ENCODE measurements at places on chromosomes 16 and 17.

GRCh38 chr16:84207879-84208278, 16.9 kb downstream of the ADAD2 start:
- no peak for DNase-seq

GRCh38 chr17:70773258-70773657, 603.9 kb downstream of the KCNJ2 start:
- no peak for DNase-seq

- no peak for DNase-seq
Measured at GRCh38 chr16:86697715-86698114, 119.4 kb downstream of the FOXL1 start.

GRCh38 chr16:82156761-82157533, 13.1 kb downstream of the MPHOSPH6 start:
- DNase-seq, result no peak

GRCh38 chr16:31700530-31701388, 172.8 kb upstream of the ZNF267 start:
- peak; percentile 31 for DNase-seq

DNA sequence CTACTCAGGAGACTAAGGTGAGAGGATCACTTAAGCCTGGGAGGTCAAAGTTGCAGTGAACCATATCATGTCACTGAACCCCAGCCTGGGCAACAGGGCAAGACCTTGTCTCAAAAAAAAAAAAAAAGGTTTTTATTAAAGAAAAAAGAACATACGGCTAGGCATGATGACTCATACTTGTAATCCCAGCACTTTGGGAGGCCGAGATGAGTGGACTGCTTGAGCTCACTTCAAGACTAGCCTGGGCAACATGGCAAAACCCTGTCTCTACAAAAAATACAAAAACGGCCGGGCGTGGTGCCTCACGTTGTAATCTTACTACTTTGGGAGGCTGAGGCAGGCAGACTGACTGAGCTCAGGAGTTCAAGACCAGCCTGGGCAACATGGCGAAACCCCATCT, 38.4 kb downstream of the RANBP10 start:
- no peak for DNase-seq

DNA sequence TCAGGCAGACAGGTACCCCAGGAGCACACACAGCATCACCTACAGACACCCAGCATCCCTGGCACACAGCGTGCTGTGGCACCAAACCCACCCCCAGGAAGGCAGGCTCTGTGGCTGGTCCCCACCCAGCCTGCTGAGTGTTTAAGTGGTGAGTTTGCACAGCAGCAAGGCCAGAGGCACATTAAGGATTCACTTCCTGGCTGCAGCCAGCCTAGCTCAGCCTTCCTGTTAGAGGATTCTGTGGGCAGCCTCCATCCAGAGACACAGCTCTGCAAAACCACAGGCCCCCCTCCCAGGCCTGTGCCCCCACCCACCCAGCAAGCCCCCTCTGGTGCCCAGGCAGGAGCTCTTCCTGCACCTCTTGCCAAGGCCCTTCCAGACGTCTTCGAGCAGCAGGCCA, 36.1 kb upstream of the PHB1 start:
- DNase-seq, result no peak

DNA sequence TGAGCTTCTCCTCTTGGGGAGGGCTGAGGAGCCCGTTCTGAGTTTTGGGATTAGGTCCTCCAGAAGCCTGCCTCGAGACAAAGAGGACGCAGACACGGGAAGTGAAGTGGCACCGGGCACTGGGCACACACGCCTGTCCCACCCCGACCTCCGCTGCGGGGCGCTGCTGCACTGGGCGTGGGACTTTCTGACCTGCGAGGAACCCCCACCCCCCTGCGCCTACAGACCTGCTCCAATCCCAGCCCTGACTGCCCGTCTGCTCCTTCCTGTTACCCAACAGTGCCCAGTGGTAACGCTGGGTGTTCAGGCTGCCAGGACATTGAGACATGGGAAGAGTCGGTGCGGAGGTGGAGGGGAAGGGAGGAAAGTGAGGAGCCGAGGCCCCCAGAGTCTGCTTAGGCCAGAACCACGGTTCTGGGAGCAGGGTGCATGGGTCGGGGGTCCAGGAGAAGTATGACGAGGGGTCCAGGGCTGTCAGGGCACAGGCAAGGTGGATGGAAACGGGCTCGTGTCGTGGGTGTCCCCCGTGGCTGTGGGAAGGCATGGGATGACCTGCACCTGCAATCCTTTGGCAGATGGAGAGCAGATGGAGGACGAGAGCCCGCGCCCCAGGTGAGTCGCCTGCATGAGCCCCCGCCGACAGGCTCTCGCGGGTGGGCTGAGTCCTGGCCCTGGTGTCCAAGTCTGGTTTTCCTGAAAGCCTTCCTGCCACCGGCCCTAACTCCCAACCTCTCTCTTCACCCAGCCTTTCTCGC, 112.0 kb upstream of the CREBBP start:
- DNase-seq, result no peak

DNA sequence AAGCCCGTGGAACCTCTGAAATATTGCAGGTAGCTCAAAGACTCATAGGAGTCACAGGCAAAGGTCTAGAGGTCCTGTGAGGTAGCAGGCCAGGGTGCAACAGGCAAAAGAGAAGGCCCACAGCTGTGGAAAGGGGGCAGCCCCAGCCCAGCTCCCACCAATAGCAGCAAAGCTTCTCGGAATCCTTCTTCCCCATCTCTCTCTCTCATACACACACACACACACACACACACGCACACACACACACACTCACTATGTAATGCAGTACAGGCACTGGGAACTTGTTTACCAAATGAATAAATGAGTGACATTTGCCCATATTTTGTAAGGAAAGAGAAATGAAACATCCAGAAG, 16.8 kb upstream of the SUPT4H1 start:
- DNase-seq, result no peak

GRCh38 chr17:57902800-57903759, 52.1 kb downstream of the CUEDC1 start:
- DNase-seq, result peak; percentile 57

GRCh38 chr17:60678118-60678444, 430 bp downstream of the BCAS3 start:
- no peak for DNase-seq

GRCh38 chr17:60630352-60630751, 30.4 kb downstream of the PPM1D start:
- DNase-seq, result no peak

DNA sequence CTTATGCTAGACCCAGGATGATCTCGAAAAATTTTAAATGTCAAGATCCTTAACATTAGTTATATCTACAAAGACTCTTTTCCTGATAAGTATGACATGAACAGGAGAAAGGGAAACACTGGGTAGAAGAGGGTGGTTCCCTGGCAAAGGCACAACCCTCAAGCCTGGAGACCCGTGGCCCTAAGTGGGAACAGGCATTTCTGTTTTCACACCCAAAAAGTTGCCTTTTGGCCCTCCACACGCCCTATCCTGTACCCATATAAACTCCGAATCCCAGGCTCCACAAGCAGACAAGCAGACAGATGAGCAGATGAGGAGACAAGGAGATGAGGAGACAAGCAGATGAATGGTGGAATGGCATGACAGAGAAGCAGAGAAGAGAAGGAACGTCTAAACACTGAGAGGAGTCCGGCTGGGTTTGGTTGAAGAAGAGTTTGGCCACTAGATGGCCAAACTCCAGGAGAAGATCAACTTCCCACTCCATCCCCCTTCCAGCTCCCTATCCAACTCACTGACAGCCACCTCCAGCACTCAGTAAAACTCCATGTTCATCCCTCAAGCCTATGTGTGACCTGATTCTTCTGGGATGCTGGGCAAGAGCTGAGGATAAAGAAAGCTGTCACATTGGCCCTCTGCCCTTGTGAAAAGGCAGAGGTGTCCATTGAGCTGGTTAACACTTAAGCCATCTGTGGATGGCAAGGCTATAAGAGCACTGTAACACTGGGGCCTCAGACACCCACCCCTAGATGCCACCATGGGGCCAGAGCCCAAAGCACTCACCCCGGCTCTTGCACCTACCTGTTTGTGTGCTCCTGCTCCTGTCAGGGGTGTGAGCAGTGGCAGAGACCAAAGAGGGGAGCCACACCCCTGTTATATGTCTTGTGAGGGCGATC, 139.6 kb upstream of the FAM20A start:
- no peak for DNase-seq

GRCh38 chr16:870856-871561, 70.5 kb upstream of the GNG13 start:
- DNase-seq, result no peak

DNA sequence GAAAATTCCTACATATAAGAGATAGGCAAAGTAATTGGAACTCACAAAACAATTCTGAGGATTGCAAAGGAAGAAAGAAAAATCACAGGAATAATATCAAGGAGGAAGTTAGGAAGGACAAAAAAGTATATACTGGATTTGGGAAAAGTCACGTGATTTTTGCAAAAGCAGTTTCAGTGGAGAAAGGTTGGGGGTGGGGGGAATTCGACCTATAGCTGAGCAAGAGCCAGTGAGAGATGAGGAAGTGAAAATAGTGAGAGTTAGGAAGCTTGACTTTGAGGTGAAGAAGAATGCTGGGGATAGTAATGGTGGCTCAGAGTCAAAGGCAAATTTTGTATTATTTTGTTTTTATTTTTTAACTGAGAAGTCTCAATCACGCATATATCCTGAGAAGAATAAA, 438.0 kb upstream of the PMFBP1 start:
- no peak for DNase-seq

DNA sequence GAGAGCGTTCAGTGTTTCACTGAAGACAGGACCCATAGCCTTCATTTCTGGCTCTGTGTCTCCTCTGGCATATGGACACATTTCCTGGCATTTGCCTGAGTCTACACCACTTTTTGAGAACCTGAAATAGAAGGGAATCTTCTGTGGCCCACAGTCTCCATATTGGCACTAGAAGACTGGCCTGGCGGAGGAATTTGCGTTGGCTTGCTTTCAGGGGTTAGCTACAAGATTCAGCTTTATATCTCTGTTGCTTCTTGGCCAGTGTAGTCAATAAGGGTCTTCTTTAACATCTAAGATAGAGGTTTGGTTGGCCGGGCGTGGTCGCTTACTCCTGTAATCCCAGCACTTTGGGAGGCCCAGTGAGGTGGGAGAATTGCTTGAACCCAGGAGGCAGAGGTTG, 12.8 kb upstream of the CLEC18C start:
- no peak for DNase-seq

GRCh38 chr16:25692351-25692741, 587 bp downstream of the HS3ST4 start:
- DNase-seq, result no peak

- peak; percentile 15 for DNase-seq
Measured at GRCh38 chr16:29710227-29711219, 31.5 kb downstream of the QPRT start.

GRCh38 chr16:9407206-9407758, 315.8 kb downstream of the HAPSTR1 start:
- DNase-seq, result no peak

GRCh38 chr16:66447491-66447890, 20.4 kb downstream of the BEAN1 start:
- no peak for DNase-seq

DNA sequence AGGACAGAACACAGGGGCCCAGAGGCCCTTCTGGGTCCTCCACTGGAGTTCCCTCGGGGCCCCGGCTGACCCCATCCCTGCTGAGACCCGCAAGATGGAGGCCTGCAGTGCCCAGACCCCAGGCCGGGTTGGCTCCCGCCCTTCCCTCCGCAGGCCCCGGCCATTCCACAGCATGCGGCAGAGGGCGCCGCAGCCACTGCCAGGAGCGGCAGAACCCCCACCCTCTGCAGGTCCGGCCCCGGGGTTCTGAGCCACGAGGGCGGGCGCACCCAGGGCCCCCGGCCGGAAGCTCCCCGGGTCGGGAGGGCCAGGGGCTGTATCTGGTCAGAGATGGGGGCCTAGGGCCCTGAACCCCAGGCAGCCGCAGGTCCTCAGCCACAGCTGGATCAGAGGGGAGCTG, 2.4 kb upstream of the PERCC1 start:
- DNase-seq, result no peak

GRCh38 chr17:47102914-47103313, 86.2 kb downstream of the CDC27 start:
- no peak for DNase-seq

GRCh38 chr16:10608687-10609401, 28.4 kb upstream of the EMP2 start:
- DNase-seq, result no peak

GRCh38 chr17:68141050-68141449, 105.5 kb downstream of the KPNA2 start:
- DNase-seq, result no peak
